Stimulated activated CD8-positive, alpha-beta memory T cell treated with anti-CD3 and anti-CD28 coated beads, Interleukin-4, amount 100 ng/mL, for 1 hour (primary cell): ENCODE measurements at places on chromosomes 7 and 10.

GRCh38 chr7:108307595-108307994, 148.6 kb downstream of the NRCAM start:
- DNase-seq = no peak

- no peak for DNase-seq
Measured at GRCh38 chr10:126437635-126438406, 49.5 kb upstream of the ADAM12 start.

DNA sequence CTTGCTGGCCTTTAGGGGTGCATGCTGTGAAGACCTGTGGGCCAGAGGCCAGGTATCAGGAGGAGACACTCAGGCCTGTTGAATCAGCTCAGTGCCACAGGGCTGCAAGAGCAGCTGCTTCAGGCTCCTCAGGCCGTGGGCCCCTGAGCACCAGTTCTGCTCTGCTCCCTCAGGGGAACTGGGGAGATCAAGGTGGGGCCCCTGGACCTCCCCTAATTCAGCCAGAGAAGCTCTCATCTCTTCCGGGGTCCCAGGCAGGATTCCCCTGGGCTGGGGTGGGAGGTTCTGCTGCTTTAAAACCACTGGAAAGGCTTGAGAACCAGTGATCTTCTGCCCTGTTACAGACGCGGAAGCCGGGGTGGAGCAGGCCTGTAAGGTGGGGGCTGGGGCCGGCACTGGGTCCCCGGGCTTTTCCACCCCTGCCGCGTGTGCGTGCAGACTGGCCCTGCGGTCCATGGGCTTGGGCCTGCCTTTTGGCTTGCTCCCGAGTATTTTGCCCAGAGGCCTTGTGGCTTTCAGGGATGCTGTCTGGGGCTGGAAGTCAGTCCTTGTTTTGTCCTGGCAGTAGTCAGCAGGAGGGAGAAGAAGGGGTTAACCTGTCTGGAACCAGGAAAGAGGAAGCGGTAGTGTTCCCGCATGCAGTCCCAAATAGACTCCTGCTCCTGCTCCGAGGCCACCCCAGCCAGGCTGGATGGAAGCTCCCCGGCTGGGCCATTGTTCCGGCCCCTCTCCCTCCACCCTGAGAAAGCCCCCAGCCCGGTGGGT, 74.3 kb downstream of the LHPP start:
- no peak for DNase-seq

DNA sequence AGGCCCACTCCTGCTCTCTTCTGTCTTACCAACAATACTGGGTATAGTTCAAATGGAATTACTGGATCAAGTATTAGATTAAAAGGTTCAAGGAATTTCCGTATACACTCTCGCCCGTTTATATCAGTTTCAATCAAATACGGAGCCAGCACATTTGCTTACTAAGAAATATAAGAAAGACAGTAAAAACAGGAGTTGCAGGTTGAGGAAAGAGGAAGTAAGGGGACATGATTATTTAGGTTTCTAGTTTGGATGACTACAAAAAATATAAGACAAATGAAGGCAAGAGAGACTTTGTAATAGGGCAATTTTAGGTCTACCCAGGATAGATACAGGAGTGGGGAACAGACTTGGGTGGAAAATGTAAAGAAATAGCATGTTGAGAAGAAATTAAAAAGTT, 109.9 kb upstream of the ABI1 start:
- no peak for DNase-seq

- DNase-seq = no peak
Measured at GRCh38 chr10:124713679-124714255, 30.4 kb downstream of the FAM53B start.
